ENCODE measurements at places on chromosomes 16 and 17. TPM values are rescaled to one million over a fixed set of nuclear protein-coding genes. Genes with fewer than 3 reads are reported as not detected.
A peak's percentile ranks its signal among the peaks of the same experiment; 100 is the strongest.

COX11 gene
- 73.0 TPM for total RNA-seq

PLLP gene
- total RNA-seq, result 0.79 TPM

FNDC8 gene
- total RNA-seq, result not detected

DNAAF1 gene
- 0.20 TPM for total RNA-seq

ADAD2 gene
- not detected for total RNA-seq

MYH3 gene
- 3.8 TPM for total RNA-seq

KRT40 gene
- total RNA-seq, result not detected

FGF11 gene
- 6.0 TPM for total RNA-seq

HSD11B2 gene
- 3.8 TPM for total RNA-seq

OTOA gene
- total RNA-seq, result 0.34 TPM

IQCK gene
- total RNA-seq, result 23.7 TPM

HSPB9 gene
- total RNA-seq, result 0.40 TPM

SGCA gene
- not detected for total RNA-seq

DNA sequence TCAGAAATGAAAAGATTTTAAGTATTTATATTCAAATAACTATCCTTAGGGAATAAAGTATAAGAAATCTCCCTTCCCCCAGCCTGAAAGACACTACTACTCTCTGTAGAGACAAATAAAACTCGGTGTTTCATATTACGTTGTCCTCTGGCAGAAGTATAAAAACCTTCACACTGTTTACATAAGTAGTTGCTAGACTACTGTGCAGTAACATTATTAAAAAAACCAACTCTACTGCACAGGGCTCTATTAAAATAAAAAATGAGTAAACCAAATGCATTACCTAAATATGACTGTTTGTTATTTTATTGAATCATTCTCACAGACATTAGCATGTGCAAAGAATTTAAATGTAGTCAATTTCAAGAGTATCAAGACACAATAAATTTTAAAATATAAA, 67.4 kb downstream of the MED13 start:
- DNase-seq, result no peak

GRCh38 chr17:43766413-43767052, 7.9 kb upstream of the SOST start:
- DNase-seq, result peak; percentile 62

GRCh38 chr16:68406458-68407152, 41.7 kb downstream of the SMPD3 start:
- no peak for DNase-seq

DNA sequence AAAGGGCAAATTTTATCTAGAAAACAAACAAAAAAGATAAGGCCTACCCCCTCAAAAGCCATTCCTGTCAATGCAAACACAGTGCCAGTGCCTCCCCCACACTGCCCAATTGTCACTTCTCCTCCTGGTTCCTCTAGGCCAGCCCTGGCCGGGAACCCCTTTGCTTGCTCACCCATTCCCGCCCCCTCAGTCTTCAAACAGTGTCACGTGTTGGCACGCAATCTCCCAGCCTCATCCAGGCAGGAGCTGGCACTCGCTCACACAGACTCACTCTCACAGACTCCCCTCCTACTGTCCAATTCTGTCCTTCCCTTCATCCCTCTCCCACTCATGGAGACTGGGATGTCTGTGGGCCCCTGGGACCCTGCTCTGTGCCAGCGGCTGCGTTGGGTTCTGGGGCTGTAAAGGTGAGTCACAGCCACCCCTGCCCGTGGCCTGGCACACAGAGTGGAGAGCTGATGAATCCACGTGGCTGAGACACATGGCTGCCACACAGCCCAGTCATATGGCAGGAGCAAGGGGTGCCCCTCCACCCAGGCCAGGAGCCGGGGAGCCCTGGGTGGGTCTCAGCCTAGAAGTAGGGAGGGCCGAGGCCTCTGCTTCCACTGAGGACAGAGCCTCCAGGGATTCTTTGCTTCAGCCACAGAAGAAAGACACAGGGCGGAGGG, 54.8 kb downstream of the VAC14 start:
- no peak for DNase-seq

GRCh38 chr17:42365136-42365535, 23.1 kb downstream of the STAT3 start:
- DNase-seq, result no peak

GRCh38 chr17:74444406-74444805, 12.5 kb downstream of the GPRC5C start:
- peak; percentile 40 for DNase-seq

GRCh38 chr17:43760254-43760852, 1.8 kb upstream of the SOST start:
- DNase-seq, result peak; percentile 99

GRCh38 chr17:70130289-70130688, 39.0 kb upstream of the KCNJ2 start:
- no peak for DNase-seq

- peak; percentile 84 for DNase-seq
These were observed 25.5 kb downstream of the COPZ2 start for GRCh38 chr17:48012151-48012520.

DNA sequence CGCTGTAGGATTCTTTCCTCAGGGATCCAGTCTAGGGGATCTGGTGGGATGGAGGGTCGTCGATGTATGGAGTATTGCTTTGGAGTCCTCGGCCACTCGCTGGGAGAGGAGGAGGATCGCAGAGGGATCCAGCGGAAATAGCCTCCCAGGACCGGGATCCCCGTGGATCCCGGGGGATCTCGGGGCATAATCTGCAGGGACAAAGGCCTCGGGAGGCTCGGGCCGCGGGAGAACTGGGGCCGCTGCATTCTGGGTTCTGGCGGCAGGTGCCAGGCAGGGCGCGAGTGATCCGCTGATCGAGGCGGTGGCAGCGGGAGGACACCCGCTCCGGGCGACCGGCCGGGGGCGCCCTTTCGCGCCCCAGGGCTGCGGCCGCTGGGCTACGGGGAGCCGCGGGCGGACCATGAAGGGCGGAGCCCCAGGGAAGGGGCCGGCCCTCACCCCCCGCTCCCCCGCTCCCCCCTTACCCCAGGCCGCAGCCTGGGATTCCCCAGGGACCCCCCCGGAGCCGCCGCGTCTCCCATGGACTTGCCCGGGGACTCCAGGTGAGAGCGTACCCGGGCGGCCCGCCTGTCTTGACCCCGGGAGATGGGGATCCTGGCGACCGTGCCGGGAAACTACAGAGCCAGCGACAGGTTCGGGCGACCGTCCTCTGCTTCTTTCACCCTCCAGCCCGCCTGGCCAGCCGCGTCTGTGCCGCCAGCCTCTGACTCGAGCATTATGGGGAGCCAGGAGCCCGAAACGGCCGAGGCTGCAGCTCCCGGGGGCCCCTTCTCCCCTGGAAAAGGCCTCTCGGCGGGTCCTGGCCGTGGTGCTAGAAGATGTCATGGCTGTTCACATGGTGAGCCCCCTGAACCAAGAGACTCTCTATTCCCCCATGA, 604 bp downstream of the PRR14 start:
- peak; percentile 42 for DNase-seq

GRCh38 chr17:56653877-56654276, 60.4 kb downstream of the NOG start:
- peak; percentile 16 for DNase-seq

DNA sequence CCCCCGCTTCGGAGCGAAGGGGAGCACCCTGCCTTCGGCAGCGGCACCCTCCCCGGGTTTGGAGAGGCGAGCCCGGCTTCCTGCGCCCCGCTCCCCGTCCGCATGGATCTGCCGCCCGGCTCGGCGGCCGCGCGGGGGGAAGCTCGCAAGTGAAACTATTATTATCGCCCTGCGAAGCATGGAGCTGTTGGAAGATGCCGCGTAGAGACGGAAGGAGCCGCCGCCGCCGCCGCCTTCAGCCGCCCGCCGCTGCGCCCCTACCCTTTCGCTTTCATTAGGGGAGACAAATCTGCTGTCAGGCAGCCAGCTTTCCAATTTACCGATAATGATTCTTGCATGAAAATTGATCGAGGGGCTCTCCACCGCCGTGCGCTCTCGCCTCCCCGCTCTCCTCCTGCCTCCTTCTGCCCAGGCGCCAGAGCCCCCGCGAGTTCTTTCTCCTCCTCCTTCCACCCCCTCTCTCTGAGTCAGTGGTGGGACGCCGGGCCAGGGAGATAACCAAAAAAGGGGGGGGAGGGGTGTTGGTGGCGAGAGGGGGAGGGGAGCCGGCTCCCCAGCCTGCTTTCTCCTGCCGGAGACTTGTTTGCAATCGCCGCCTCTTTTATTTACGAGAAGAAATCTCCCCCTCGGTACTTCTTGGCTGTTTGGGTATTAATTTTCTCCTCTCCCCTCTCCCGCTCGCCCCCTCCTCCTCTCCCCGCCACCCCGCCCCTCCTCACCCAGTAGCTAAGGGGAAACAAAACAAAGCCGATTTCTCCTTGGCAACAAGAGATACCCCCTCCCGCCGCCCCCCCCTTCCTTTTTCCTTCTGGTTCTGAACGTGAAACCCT, 58.0 kb upstream of the GSE1 start:
- no peak for DNase-seq

GRCh38 chr16:81697616-81698309, 81.3 kb upstream of the PLCG2 start:
- DNase-seq, result peak; percentile 47

DNA sequence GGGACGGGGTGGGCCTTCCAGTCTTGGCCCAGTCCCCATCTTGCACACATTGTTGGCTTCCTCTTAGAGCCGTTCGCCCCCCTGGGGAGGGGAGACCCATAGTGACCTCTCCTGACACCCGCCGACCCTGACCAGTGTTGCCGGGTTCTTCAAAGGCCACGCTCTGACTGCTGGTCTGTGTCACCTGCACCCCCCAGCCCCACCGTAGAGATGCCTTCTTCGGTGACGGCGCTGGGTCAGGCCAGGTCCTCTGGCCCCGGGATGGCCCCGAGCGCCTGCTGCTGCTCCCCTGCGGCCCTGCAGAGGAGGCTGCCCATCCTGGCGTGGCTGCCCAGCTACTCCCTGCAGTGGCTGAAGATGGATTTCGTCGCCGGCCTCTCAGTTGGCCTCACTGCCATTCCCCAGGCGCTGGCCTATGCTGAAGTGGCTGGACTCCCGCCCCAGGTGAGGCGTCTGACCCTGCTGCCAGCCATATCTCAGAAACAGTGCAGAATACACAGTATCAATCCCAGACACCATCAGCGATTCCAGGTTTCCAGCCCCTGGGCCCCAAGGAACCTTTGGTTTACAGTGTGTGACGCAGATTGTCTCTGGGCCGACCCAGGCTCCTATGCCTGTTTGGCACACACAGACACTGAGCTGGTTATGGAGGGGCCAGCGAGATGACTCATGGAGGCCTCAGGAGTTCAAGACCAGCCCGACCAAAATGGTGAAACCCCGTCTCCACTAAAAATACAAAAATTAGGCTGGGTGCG, 1.3 kb downstream of the SLC26A11 start:
- DNase-seq, result no peak
